ENCODE measurements at places on chromosomes 7 and 10.

- DNase-seq, result no peak
Measured at GRCh38 chr10:117885206-117885829, 161.4 kb downstream of the RAB11FIP2 start.

DNA sequence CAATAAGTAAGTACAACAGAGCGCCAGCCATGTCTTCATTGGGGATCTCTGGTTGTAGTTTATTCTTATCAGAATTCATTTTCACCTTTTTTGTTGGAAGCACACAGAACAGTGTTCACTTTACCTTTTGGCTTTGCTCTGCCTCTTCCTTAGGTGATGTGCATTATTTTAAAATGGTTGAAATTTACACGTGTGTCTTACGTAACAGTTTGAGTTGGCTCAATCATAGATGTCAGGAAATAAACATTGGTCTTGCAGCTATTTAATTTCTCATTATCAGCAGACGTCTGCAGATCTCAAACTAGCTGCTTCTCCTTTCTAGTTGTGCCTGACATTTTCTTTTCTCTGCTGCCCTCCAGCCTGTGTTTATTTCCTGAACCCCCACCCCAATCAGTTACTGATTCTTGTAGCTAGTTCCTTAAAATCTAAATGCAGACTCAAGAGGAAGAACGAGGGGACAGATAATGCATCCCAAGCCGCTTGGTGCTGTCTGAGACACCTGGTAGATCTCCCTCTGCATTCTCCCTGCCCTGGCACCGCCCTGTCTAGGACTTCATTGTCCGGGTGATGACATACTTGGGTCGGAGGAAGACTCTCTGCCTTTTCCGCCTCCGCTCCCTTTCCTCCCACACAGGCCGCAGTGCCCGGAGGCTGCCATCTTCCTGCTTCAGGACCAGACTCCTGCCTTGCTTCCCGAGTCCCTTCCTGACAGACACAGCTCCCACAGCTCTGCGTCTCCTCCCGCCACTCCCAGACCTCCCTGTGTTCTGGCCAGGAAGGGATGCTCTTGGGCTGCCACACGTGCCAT, 108.2 kb downstream of the ANKRD61 start:
- no peak for DNase-seq

DNA sequence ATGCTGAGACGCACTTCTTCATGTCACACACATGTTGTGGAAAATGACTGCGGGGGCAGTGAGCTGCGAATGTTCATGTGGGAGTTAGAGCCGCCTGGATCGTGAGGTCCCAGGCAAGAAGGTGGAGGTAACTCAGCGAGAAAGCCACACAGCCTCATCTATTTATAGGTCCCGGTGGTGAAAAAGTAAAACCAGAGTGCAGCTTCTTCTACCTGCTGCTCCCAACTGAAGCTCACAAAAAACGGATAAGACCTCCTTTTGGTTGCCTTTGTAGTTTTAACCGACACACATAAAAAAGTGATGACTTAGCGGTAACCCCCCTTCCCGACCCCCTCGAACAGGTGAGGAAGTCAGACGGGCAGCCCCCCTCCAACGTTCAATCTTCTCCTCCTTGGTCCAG, 276.9 kb downstream of the GATA3 start:
- DNase-seq, result peak; percentile 47

DNA sequence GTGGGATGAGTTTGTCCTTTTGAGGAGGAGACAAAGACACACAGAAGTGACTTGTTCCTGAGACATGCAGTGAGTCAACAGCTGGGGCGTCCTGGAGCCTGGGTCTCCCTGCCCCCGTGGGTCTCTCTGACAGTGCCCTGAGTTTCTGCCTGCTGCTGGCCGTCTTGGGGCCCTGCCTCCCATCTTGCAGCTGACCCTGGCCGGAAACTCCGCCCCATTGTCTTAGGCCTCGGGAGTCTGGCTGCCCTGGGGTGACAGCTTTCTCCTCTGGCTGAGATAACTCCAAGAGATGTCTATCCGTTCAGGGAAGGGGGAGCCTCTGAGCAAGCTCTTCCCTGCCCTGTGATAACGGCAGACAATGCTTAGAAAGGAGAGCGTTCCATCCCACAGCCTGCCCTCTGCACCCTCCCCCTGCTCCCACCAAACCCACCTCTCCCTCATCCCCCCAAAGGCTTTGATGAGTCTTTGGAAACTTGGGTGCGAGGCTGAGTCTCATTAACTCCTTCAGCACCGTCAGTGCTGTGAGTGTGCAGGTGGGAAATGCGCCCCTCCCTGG, 69.5 kb upstream of the PODXL start:
- no peak for DNase-seq

DNA sequence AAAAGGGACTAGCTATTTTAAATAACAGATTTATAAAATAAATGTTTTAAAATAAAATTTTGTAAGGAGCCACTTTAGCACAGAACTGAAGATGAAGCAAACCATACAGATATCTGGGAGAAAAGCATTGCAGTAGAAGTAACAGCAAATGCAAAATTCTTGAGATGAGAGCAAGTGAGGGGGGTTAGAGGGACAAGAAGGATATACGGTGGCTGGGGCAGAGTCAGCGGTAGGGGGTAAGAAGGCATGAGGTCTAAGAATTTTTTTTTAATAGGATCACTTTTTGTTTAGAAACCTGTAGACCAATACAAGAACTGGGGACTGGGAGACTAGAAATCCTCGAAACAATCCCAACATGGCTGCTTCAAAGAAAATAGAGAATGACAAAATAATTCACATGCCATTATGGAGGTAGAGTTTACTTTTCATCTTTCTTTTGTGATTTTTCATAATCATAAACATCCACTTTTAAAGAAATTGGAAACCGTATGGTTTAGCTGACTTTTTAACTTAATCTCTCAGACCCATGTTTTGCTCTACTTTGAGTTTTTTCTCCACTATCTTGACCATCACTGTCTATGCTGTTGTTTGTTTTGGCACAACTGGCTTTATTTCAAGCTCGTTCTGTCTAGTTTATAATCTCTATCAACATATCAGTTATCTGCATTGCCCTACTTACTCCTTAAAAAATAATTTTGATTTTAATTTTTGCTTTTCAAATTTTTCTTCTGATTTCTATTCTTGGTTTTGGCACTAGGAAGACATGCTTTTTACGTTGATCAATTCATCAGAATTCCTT, 73.5 kb downstream of the KMT2C start:
- DNase-seq, result no peak

DNA sequence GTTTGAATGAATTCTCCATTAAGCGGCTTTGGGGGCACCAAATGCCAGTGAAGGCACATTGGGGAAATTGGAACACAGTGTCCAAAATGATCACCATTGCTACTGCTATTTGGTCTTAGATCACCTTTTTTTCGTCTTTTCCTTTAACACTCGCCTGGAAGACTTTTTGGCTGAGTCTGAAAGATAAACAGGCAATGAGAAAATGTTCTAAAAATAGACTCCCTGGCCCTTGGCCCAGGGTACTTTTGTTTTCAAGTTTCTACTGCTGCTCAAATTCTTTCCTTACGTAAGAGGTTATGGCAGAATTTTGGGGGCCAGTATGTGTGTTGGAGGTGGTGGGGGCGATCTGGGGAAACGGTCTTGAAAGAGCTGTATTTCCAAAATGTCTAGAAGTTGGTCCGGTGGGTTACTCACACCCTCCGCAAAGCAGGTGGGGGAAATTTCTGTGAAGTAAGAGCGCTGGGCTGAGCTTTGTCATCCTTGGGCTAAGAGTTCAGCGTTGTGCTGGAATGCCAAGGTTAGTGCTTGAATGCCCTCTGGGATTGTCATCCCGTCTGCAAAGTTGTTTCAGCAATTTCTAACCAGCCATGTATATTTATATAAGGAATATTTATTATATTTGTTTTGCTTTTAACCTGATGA, 1.3 kb upstream of the ITPRIP start:
- peak; percentile 7 for DNase-seq

- DNase-seq, result no peak
Measured at GRCh38 chr7:2373124-2373556, 18.5 kb downstream of the EIF3B start.

DNA sequence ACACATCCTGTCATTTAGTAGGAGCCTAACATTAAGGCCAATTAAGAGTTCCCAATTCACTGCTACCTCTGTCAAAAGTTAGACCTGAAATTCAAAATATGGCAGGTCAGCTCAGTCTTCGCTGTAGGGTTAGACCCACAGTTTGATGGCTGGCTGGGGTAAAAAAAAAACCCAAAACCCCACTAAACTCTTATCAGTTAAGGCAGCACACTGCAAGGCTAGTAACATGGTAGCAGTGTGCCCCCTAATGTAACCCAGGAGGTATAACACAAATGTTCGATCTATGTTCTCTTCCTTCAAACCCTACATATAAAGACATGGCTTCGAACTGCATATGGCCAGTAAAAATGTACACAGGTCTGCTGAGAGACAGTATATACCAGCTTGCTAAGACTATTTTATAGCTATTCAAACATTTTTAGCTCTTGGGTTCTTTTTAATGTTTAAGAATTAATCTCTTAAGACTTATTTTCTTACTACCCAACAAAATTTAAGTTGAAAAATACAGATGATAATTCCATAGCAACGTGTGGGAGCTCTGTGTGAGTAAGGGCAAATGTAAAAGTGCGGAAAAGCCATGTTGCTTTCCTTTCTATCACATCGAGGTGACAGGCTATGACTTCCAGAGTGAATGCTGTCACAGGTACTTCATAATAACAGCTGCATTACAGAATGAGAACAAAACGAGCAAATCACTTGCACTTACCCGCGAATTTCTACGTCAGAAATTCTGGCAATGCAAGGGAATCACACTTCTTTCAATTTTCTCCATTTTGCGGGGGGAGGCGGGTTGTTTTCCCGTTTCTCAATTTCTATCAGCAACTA, 168.4 kb upstream of the IMMP2L start:
- no peak for DNase-seq

DNA sequence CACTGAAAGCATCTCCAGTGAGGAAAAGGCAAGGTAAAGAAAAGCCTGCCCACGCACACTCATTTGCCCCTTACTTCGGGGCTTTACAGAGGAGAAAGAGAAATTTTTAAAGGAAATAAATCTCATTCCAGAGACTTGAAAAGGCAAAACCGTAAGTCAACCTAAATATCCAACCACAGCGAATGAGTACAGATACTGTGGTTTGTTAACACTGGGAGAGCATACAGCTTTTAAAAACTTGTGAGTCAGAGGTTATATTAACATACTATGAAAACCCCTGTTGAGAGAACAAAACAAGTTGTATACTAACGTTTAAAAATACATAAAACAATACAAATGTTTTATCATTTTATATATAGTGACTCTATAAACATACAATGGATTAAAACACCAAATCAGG, 28.6 kb upstream of the ST7 start:
- DNase-seq, result no peak

DNA sequence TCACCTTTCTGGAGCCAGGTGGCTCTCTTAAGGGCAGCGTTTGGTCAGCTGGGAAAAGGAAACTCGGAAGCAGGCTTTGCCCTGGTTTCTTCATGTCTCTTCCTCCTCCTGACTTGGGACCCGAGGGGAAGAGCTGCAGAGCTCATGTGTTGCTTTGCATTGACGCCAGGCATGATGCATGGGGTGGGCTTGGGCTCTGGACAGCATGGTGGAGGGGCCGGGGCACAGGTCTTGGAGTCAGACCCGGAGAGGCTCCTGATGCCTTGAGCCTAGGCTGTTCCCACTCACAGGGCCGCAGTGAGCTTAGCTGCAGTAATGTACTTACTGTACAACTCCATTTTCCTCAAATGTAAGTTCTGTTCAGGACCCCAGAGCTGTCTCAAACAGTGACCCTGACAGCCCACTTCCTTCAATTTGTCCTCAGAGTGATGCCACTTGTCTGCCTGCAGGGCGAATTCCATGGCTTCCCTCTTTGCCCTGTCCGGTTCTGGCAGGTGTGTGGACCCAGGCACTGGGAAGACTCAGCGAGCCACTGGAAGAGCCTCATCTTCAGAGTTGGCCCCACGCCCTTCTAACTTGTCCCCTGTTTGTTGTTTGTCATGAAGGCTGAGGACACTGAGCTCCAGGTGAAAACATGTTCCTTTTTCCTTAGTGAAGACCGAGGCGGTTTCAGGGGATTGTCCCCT, 50.2 kb downstream of the ZNF467 start:
- DNase-seq, result no peak

- no peak for DNase-seq
Measured at GRCh38 chr7:40700653-40701421, 566.0 kb downstream of the SUGCT start.

- DNase-seq, result no peak
Measured at GRCh38 chr7:37356911-37357636, 91.6 kb downstream of the ELMO1 start.

DNA sequence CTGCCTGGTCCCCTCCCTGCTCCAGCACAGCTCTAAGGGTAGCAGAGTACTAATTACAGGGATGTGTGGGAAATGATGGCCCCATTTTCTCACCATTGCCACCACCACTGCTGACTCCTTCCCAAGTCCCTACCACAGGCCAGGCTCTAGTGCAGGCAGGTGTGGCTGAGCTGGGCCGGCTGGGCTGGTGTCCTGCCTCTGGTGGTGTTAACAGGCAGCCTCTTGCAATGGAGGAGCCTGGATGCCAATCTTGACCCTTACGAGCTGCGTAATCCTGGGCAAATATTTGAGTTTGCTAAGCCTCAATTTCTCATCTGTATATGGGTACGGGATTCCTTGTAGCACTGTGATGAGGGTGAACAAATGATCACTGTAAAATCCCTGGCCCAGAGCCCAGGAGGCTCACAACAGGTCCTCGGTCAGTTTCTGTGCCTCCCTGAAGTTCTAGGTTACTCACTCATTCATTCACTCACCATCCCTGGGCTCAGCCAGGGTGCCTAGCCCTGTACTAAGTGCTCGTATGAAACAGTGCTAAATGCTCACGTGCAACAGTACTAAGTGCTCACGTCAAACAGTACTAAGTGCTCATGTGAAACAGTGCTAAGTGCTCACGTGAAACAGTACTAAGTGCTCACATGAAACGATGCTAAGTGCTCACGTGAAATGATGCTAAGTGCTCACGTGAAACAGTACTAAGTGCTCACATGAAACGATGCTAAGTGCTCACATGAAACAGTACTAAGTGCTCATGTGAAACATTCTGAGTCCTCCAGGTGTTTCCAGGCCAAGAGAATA, 2.3 kb upstream of the FZD9 start:
- no peak for DNase-seq

DNA sequence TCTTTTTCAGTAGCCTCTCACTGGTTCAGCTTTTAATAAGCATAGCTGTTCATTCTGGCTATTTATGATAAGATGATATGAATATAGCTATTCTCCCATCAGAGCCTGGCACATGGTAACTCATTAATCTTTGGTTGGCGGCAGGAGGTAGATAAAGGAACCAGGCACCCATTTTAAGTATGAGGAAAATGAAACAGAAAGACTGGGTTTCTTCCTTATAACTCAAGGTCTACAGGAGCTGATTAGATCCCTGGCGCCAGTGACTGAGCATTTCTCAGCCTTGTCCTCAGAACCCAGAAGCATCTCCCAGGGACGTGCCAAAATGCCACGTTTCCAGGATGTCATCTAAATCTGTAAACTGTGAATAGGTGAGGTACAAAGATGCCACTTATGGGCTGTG, 141.9 kb downstream of the TCF7L2 start:
- DNase-seq, result no peak

DNA sequence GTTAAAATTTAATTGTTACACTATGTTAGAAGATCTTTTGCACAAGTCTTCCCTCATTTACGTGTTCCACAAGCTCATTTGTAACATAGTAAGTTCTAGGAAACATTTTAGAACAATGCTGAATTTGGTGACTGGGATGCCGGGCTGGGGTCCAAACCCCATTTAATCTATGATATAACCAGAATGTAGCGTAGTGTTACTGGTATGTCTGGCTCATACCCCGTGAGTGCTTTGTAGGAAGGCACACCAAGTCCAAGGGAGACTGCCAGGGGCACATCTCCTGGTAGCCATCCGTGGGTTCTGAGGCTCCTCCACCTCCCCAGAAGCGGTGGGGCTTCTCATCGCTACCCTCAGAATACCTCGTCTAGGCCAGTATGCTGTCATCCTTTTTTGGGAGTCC, 21.3 kb upstream of the TMEM236 start:
- no peak for DNase-seq

Data from activated T-helper 2 cell treated with anti-CD3 and anti-CD28 coated beads, Interferon-gamma antibody, Interleukin-2, Interleukin-4, amounts not matched to agents 10 μg/mL and 5 μg/mL and 100 μg/mL, durations not matched to agents 14 hours and 24 hours and 36 hours (primary cell).